NCI-H460 (cell line): ENCODE measurements at places on chromosomes 4 and X. TPM values are rescaled to one million over a fixed set of nuclear protein-coding genes. Genes with fewer than 3 reads are reported as not detected.
A peak's percentile ranks its signal among the peaks of the same experiment; 100 is the strongest.

DNA sequence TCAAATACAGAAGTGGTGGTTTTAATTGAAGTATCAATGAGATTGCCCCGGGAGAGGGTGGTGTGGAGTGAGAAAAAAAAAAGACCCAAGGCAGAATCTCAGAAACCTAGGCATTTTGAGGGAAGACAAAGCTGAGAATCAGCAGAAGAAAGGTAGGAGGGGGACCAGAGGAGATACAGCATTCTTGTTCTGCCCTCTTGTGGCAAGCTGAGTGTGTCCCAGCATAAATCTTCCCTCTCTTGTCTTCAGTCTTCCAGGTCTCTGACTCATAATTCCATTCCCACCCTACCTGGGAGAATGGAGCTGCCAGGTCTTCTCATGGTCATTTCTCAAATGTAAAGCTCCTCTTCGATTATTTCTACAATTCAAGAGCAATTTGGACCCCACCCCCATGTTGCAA, 32.7 kb upstream of the MAGED1 start:
- no peak for DNase-seq

GRCh38 chr4:78766026-78766425, 10.1 kb upstream of the BMP2K start:
- DNase-seq, result no peak

- peak; percentile 45 for DNase-seq
Measured at GRCh38 chrX:56978172-56978571, 17.2 kb downstream of the SPIN3 start.

DNA sequence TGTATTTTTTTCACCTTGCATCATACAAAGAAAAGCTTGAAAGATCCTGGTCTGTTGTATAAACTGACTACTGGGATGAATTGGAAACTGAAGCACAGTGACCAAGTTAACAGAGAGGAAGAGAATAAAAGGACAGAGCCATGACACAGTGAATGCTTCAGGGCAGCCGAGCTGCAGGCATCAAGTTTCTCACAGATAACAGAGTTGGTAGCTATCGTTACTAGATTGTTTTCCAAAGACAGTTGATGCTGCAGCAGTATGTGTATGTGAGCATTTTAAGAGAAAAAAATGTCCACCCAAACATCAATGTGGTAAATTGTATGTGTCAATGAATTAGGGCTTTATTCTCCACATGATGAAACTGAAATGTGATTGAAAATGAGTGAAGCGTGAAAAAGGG, 1032.7 kb downstream of the ADGRL3 start:
- DNase-seq, result no peak

- DNase-seq, result no peak
Measured at GRCh38 chr4:137495578-137495977, 36.7 kb downstream of the PCDH18 start.

- DNase-seq, result no peak
Measured at GRCh38 chrX:13821738-13822137, 4.8 kb upstream of the GPM6B start.

DNA sequence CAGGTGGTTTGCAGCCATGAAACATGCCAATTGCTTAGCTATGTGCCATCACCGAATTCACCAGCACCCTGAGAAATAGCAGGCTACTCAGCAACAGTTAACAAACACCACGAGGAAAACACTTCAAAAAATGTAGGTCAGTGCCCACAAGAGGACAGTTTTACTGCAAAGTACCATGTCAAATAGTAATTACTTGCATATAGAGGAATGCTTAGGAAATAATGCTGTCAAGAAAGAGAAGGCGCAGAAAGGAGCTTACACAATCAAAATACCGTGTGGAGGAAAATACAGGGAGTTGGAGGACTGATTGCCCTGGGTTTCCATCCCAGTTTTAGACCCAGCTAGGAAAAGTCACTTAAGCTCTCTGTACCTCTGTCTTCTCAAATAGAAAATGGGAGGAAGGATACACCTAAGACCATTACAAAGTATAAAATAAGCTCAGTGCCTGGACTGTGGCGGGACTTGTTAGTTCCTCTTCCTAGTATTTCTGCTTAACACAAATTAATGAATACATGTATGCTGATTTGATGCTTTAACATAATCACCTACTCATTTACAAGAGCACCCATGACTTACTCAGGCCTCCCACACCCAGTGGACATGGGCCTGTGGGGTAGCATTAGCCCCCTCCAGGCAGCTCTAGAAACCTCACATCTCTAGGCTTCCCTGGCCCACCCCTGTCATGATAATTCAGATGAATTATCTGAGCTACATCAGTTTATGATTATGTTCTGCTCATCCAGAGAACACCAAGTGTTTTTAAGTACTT, 44.5 kb upstream of the IL21 start:
- no peak for DNase-seq

DNA sequence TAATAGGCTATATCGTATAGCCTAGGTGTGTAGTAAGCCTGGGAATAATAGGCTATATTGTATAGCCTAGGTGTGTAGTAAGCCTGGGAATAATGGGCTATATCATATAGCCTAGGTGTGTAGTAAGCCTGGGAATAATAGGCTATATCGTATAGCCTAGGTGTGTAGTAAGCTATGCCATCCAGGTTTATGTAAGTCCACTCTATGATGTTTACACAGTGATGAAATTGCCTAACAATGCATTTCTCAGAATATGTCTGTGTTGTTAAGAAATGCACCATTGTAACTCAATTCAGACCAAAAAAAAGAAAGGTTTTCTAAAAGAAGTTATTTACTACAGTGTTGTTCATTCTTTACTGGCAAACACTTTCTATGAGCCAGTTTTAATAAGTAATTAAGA, 1387.2 kb downstream of the STIM2 start:
- no peak for DNase-seq

- no peak for DNase-seq
Measured at GRCh38 chr4:165715989-165716388, 157.0 kb upstream of the TLL1 start.

GRCh38 chr4:68569466-68570121, 6.5 kb downstream of the UGT2B17 start:
- no peak for DNase-seq

- no peak for DNase-seq
Measured at GRCh38 chr4:102474736-102475504, 26.2 kb upstream of the NFKB1 start.

The RHOXF2 gene
- total RNA-seq, result not detected in 2 replicates

The TCP11X2 gene
- not detected in 2 replicates for total RNA-seq

The UCP1 gene
- not detected in 2 replicates for total RNA-seq
